ENCODE measurements at places on chromosomes 7 and 10. TPM values are rescaled to one million over a fixed set of nuclear protein-coding genes. Genes with fewer than 3 reads are reported as not detected.

DNA sequence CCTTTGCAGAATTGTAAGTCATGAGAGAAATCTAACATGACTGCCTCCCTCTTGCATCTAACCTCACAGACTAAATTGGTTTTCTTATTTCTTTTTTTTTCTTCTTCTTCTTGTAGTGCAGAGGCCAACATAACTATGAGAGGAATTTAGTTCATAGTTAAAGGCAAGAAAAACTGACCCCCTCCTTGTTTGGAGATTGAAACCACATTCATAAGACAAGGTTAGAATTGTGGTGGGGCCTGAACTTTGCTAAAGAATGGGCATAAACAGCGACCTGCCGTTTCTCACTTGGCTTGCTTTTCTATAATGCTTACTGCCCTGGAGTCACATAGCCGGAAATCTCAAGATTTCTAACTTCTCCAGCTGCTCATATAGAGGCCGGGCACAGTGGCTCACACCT lies 2.4 kb upstream of the POLM start:
- no peak overlapping the region for H3K27ac ChIP-seq
- H3K36me3 ChIP-seq = no peaks in the 10 kb centered on the region
- no peak overlapping the region for H3K4me3 ChIP-seq
- DNase-seq = no peak
- no peaks in the 10 kb centered on the region for H3K27me3 ChIP-seq

Gene EFCAB10
- total RNA-seq = not detected

Gene FGFR2
- total RNA-seq = 27.4 TPM

GRCh38 chr10:108358912-108359311 lies 1194.4 kb upstream of the SORCS1 start:
- no peaks in the 10 kb centered on the region for H3K27me3 ChIP-seq
- H3K4me1 ChIP-seq = no peaks in the 10 kb centered on the region
- no peak overlapping the region for H3K27ac ChIP-seq
- H3K4me3 ChIP-seq = no peak overlapping the region
- DNase-seq = no peak

Gene PPIA
- 579 TPM for total RNA-seq

GRCh38 chr10:90111671-90112070 lies 410.3 kb downstream of the KIF20B start:
- DNase-seq = no peak
- H3K4me1 ChIP-seq = no peaks in the 10 kb centered on the region
- no peaks in the 10 kb centered on the region for H3K27me3 ChIP-seq
- H3K4me3 ChIP-seq = no peak overlapping the region
- no peak overlapping the region for H3K27ac ChIP-seq

DNA sequence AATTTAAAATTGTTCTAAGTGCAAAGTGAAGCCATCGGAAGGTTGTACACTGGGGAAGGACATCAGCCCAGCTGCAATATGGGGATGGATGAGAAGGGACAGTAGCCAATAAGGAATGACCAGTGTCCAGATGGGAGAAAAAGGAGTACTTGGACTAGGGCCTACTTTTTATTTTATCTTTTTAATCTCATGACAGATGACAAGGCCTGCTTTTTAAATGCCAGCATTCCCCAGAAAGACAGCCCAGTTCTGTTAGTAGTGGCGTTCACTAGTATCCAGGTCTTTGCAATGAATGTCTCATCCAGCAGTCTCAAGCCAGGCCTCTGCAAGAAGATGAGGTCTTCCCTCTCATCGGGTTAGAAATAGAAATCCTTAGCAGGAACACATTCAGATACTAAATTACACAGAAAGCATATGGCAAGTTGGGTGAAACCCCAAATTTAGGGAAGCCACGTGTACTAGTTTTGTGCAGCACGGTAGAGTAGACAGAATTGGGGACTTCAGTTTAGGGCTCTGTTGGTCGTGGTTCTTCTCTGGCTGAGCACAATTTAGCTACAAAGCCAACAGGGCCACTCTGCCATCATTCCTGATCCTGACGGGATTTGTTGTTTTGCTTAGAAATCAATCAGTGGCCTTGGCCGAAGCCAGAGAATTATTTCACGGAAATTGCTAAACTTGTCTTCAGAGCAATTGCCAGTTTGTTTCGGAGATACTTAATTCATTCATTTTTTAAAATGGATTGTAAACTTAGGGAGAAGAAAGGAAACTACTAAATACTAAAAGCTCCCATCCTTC lies 227.8 kb downstream of the ARHGAP21 start:
- no peaks in the 10 kb centered on the region for H3K4me1 ChIP-seq
- no peak overlapping the region for H3K4me3 ChIP-seq
- no peaks in the 10 kb centered on the region for H3K27me3 ChIP-seq

- H3K27me3 ChIP-seq = no peaks in the 10 kb centered on the region
- H3K4me1 ChIP-seq = no peaks in the 10 kb centered on the region
- no peaks in the 10 kb centered on the region for H3K36me3 ChIP-seq
- peak overlapping the region; percentile 97 for H3K27ac ChIP-seq
- peak overlapping the region; percentile 89 for H3K4me3 ChIP-seq
These were observed 15.3 kb upstream of the SUN1 start for GRCh38 chr7:816751-817671.

DNA sequence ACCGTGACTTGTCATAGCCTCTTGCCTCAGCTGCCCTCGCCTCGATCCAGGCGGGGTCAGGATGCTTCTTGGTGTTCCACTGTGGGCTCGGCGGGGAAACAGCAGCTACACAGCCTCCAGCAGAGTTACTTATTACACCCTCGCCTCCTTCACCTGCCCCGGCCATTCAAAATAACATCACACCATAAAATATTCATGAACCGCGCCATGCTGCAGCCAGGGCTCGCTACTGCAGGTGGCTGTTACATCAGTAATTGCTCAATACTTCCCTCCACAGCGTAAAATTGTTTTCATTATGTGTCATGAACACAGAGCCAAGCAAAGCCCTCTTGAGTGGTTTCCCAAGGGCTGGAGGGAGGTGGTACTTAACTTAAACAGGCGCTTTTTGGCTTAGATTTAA lies 241.5 kb upstream of the SP8 start:
- no peak overlapping the region for H3K27ac ChIP-seq
- no peaks in the 10 kb centered on the region for H3K27me3 ChIP-seq
- H3K4me3 ChIP-seq = no peak overlapping the region
- no peak for DNase-seq
- H3K36me3 ChIP-seq = no peaks in the 10 kb centered on the region

GRCh38 chr7:77950548-77950947 lies 152.0 kb downstream of the PHTF2 start:
- no peaks in the 10 kb centered on the region for H3K36me3 ChIP-seq
- no peak for DNase-seq
- no peak overlapping the region for H3K4me3 ChIP-seq
- H3K4me1 ChIP-seq = no peaks in the 10 kb centered on the region

Gene GFRA1
- total RNA-seq = 75.1 TPM

DNA sequence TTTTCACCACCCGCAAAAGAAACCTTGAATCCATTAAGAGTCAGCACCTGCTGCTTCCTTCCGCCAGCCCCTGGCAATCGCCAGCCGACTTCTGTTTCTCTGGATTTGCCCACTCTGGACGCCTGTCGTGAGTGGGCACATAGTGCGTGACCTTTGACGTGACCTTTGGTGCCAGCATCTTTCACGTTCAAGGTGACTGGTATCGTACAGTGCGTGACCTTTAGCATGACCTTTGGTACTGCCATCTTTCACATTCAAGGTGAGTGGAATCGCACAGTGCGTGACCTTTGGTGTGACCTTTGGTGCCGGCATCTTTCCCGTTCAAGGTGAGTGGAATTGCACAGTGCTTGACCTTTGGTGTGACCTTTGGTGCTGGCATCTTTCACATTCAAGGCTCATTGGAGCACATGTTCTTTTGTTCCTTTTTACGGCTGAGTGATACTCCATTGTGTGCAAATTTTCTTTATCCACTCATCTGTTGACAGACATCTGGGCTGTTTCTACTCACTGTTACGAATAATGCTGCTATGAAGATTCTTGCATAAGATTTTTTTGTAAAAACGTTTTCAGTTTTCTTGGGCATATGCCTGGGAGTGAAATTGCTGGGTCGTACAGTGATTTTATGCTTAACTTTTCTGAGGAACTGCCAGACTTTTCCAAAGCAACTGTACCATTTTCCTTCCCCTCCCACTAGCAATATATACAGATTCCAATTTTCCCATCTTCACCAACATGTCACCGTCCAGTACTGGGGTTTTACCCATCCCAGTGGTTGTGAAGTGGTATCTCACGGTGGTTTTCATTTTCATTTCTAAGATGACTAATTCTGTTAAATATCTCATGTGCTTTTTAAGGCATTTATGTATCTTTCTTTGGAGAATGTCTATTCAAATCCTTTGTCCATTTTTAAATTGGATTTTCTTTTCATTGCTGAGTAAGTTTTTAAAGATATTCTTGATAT lies 145.3 kb downstream of the DIP2C start:
- no peak overlapping the region for H3K4me3 ChIP-seq
- DNase-seq = no peak
- H3K4me1 ChIP-seq = no peaks in the 10 kb centered on the region
- no peak overlapping the region for H3K27ac ChIP-seq
- no peaks in the 10 kb centered on the region for H3K36me3 ChIP-seq
- H3K27me3 ChIP-seq = no peaks in the 10 kb centered on the region

Gene AKR1C8
- total RNA-seq = not detected

- DNase-seq = no peak
- no peak overlapping the region for H3K27ac ChIP-seq
- no peaks in the 10 kb centered on the region for H3K27me3 ChIP-seq
- no peak overlapping the region for H3K4me3 ChIP-seq
These were observed 235.4 kb upstream of the MYO3A start for GRCh38 chr10:25698638-25699037.

DNA sequence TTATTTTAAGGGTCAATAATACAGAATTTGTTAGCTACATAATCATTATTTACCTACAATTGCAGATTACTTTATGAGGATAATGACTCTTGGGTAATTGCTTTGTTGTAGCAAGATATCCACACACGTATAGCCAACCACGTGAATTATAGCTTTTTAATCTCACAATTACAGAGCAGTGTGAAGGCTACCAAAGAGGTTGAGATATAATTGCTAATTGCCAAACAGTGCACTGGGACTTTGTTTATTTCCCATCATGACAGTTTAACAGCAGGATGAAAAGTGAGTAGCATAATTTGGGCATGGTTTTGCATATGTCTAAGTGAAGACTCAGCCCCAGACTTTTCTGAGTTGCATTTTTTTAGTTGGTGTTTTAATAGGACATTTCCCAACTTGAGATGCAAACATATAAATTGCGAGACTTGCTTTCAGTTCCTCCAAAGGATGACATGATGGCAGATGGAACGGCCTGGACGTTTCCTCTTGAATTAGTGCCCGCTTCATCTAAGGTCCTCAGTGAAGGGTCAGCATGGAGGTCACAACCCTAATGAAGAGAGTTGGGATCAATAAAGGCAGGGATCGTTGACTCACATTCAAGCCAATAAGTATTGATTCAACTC lies 180.7 kb upstream of the GPR26 start:
- no peak overlapping the region for H3K4me3 ChIP-seq
- no peak overlapping the region for H3K27ac ChIP-seq
- H3K4me1 ChIP-seq = no peaks in the 10 kb centered on the region
- no peaks in the 10 kb centered on the region for H3K36me3 ChIP-seq
- no peaks in the 10 kb centered on the region for H3K27me3 ChIP-seq

Gene PNLIP
- total RNA-seq = not detected

DNA sequence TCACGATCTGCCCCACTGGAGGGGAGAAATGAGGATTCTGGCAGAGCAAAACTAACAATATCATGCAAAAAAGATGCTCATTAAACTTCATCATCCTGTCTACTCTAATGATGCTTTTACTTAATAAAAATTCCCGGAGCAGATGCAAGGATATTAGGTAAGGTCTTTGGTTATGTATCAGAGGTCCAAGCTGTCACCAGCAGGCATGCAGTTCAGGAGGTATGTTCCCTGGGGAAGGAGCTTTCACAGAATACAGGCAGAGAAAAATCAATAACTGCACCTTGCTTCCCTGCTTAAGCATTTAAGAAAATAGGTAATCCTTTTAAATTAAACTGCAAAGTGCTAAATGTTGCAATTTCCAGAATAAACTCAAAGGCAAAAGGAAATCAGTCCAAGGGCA lies 81.6 kb upstream of the C1QL3 start:
- no peaks in the 10 kb centered on the region for H3K36me3 ChIP-seq
- no peak overlapping the region for H3K27ac ChIP-seq
- DNase-seq = no peak
- no peak overlapping the region for H3K4me3 ChIP-seq
- no peaks in the 10 kb centered on the region for H3K4me1 ChIP-seq

- H3K4me3 ChIP-seq = no peak overlapping the region
- H3K27ac ChIP-seq = no peak overlapping the region
- DNase-seq = no peak
- no peaks in the 10 kb centered on the region for H3K36me3 ChIP-seq
These were observed 97.6 kb downstream of the ZMIZ1 start for GRCh38 chr10:79166312-79166721.

Gene VWC2
- 0.91 TPM for total RNA-seq

Gene PDE6C
- not detected for total RNA-seq

Gene IFIT1B
- not detected for total RNA-seq

DNA sequence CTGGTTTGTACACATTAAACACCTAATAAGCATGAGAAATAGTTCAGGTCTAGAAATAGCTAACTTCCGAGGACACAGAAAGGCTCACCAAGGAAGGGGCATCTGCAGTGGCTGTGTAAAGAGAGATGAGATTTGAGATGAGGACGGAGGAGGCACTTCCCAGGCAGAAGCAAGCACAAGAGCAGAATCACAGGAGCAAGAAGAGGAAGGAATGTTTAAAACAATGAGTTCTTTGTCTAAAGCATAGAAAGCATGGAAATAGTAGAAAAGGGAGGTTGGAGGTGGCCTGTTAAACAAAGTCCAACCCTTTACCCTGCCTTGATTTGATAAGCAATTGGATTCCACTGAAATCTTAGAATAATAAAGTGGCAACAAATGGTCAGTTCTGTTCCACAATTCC lies 11.6 kb upstream of the PON3 start:
- H3K36me3 ChIP-seq = peaks cover 4% of the 10 kb centered on the region
- no peaks in the 10 kb centered on the region for H3K4me1 ChIP-seq
- H3K27me3 ChIP-seq = no peaks in the 10 kb centered on the region
- no peak for DNase-seq
- H3K4me3 ChIP-seq = no peak overlapping the region

Gene NPFFR1
- 0.43 TPM for total RNA-seq

Gene CRHR2
- total RNA-seq = not detected

Gene GIMAP5
- total RNA-seq = 103 TPM

DNA sequence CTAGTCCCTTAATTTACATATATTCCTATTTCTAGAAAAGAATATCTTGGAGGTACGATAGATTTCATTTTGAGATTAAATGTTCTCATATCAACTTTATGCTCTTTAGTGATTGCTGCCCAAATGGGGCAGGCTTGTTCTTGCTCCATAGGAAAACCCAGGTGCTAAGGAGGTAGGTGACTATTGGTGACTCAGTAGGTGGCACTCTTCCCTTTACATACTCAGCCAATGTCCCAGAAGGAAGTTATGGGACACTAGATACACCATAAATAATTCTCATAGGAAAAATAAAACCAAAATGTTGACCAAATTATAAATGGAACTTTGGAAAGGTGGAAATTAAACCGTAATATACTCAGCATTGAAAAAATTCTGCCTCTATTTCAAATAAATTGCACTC lies 4.0 kb downstream of the SKAP2 start:
- H3K27ac ChIP-seq = no peak overlapping the region
- DNase-seq = no peak
- no peaks in the 10 kb centered on the region for H3K36me3 ChIP-seq
- peaks cover 14% of the 10 kb centered on the region for H3K27me3 ChIP-seq
- H3K4me3 ChIP-seq = no peak overlapping the region

- DNase-seq = no peak
- H3K27me3 ChIP-seq = no peaks in the 10 kb centered on the region
- no peaks in the 10 kb centered on the region for H3K4me1 ChIP-seq
- H3K36me3 ChIP-seq = no peaks in the 10 kb centered on the region
These were observed 15.2 kb downstream of the ANLN start for GRCh38 chr7:36404639-36405408.

- no peaks in the 10 kb centered on the region for H3K27me3 ChIP-seq
- no peak overlapping the region for H3K4me3 ChIP-seq
- H3K27ac ChIP-seq = no peak overlapping the region
- no peaks in the 10 kb centered on the region for H3K36me3 ChIP-seq
- H3K4me1 ChIP-seq = no peaks in the 10 kb centered on the region
- no peak for DNase-seq
These were observed 63.7 kb upstream of the LAMB4 start for GRCh38 chr7:108193594-108194498.

Data from uterus (tissue), 4 donors.